Activated T-cell treated with anti-CD3 and anti-CD28 coated beads for 4 hours (primary cell): ENCODE measurements at places on chromosomes 11 and 22.

GRCh38 chr22:29539105-29539504, 14.5 kb downstream of the THOC5 start:
- DNase-seq, result no peak

- no peak for DNase-seq
Observed at GRCh38 chr11:18321578-18321968, 367 bp downstream of the HPS5 start.

- DNase-seq, result no peak
Observed at GRCh38 chr11:116478205-116478604, 294.6 kb downstream of the BUD13 start.

GRCh38 chr11:88398791-88399570, 61.4 kb upstream of the CTSC start:
- DNase-seq, result no peak

DNA sequence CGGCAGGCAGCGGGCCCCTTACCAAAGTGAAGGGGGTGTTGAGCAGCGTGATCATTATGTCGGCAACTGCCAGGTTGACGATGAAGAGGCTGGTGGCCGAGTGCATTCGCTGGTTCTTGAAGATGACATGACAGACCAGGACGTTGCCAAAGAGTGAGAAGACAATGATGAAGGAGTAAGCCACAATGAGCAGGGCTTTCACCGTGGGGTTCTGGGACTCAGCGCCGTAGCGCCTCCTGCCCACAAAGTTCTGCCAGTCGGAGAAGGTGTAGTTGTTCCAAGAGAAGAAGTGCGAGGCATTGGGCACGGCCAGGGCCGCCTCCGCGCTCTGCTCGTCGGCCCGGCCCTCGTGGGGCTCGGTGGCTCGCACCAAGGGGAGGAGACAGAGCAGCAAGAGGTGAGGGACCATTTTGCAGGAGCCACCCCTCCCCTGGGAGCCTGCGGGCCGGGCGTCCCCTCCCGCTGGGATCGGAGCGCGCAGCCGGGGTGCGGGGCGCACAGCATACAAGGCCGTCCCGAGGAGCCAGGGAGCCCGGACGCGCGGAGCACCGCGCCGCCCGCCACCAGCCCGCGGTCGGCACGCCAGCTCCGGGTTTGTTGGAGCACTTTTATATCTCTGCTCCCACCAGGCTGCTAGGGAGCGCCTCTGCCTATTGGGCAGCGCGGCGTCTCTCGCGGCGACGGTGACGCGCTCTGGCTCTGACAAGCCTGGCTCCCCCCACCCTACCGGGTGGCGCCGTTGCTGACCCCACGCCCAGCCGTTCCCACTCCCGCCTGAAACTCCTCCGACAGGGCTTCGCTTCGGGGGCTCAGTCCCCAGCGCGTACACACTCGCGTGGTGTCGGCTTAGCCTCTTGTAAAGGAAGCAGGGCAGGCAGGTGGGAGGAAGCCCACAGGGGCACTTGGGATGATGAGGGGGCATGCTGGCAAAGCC, at the start of gene GPR83:
Gene GPR83 (minus strand): TSS at position 581 of the 934 bp plus-strand sequence. CDS start 172 bp downstream, at position 409.
- DNase-seq, result no peak

- no peak for DNase-seq
Observed at GRCh38 chr22:41177622-41178424, 27.3 kb upstream of the L3MBTL2 start.

DNA sequence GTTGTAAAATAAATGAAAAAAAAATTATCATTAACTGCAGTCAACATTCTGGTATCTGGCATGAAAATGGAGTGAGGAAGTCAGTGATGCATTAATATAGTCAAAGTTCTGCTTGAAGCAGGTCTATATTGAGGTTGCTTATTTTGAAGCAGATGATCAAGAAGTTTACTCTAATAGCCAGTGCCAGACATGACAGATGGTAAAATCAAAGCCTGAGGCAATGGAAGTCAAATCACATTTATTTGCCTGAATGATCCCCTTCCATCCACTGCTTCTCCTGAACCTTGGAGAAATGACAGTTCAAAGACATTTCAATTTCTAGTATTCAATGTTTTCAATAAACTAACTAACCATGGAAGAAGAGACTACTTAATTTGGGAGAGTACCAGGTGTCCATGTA, 430.0 kb downstream of the FAM181B start:
- DNase-seq, result no peak
